DMS79 treated with DMSO at 0.1 percent for 48 hours (cell line): ENCODE measurements at places on chromosomes 7 and 10.

GRCh38 chr10:52778511-52779392 lies 6.2 kb upstream of the MBL2 start:
- no peak for DNase-seq

GRCh38 chr7:51286401-51286800 lies 30.2 kb downstream of the COBL start:
- DNase-seq, result no peak

DNA sequence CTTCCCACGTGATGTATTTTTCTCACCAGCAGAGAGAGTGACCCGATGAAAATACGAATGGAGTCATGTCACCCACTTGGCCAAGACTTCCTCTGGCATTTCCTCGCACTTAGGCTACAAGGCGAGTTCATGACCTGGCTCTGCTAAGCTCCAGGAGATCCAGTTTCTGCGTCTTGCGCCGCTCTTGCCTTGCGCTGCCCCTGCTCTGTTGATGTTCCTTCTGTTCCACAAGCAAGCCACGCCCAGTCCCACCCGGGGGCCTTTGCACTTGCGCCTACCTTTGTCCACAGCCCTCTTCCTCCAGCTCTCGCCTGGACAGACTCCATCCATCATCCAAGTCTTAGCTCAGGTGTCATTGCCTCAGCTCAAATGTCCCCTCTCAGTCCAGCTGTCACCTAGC lies 116.3 kb upstream of the SHH start:
- no peak for DNase-seq

GRCh38 chr10:5268743-5269142 lies 72.1 kb downstream of the AKR1C4 start:
- no peak for DNase-seq

DNA sequence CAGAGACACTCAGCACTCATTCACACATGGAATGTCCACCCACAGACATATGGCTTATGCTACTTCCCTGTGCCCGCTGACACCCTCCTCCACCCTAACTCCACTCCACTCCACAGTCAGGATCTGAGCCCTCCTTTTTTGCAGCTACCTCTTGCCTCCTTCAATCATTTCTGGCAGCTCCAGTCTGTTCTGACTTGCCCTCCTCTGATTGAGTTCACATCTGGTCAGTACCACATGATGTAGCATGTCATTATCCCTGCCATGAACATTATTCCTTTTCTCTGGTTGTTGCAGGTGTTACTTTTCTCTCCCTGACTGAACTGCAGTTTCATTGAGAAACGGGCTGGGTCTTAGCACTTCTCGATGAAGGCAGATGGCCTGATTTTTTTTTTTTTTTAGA lies 130.1 kb upstream of the EGR2 start:
- DNase-seq, result no peak

DNA sequence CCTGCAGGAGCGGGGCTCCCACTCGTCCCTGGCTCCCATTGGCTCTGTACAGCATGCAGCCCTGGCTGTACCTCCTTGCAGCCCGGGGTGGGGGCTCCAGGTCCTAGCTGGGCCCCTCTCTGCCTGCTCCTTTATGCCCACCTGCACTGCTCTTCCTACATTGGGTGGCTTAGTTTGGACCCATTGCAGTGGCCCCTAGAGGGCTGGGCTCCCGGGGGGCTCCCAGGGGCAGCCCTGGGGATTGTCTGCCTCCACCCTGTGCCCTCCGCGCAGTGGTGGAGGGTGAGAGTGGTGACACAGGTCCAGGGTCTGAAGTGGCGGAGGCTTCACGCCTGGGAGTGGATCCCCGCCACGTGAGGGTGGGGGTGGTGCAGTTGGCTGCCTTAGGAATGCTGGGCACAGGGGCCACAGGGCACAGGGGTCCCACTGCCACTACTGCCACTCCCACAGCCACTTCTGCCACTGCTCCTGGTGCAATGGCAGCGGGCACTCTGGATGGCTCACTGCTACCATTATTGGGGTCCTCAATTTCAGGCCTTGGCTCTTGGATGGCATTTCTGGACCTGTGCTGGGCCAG lies 177.1 kb downstream of the ARL4A start:
- DNase-seq, result no peak

DNA sequence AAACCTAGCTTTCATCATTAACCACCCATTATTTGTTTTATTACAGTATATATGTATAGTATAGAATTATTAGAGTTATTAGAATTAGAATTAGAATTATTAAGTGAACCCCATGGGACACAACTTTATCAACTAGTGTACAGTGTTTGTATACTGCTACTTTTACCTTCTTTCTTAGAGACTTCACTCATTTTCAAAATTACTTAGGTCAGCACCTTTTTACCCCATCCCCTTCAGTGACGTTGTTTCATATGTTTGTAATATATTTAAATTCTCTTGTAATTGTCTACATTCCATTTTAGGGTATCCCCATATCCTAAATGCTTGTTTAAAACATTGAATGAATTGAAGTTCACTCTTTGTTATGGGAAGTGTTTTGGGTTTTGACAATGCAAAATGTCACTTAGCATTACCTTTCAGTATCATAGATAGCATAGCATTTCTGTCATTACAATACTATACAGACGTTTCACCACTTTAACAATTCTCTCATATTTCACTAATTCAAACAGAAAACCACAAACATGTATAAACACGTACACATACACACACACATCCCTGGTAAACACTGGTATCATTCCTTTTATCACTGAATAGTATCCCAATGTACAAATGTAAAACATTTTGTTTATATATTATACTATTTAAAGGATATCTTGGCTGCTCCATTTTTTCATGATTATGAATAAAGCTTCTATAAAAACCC lies 229.9 kb upstream of the MAGI2 start:
- DNase-seq, result no peak
